ENCODE measurements at places on chromosomes 5 and 9. TPM values are rescaled to one million over a fixed set of nuclear protein-coding genes. Genes with fewer than 3 reads are reported as not detected.
A peak's percentile ranks its signal among the peaks of the same experiment; 100 is the strongest.

DNA sequence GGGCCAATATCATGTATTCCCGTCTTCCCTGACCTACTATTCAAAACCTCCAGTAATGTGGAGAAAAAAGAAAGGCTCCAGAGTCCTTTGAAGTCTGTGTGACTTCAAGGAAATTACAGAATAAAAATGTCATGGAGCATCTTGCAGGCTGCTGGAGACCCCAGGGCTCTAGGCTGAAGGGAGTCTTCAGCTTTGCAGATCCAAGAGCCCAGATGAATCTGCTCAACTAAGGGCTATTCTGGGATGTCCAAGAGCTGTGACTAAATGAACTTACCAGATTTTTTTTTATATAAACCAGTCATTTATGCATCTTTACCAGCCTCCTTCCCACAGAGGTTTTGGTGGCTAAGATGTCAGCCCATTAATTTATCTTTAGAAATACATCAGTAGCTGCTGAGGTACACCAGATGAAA, 167.3 kb downstream of the MUSK start:
- no peak for DNase-seq

GRCh38 chr5:136619556-136619955, 254.2 kb upstream of the TRPC7 start:
- no peak for DNase-seq

- no peak for DNase-seq
Measured at GRCh38 chr9:38286766-38287165, 105.7 kb upstream of the ALDH1B1 start.

GRCh38 chr9:75186767-75187380, 98.6 kb downstream of the OSTF1 start:
- no peak for DNase-seq

DNA sequence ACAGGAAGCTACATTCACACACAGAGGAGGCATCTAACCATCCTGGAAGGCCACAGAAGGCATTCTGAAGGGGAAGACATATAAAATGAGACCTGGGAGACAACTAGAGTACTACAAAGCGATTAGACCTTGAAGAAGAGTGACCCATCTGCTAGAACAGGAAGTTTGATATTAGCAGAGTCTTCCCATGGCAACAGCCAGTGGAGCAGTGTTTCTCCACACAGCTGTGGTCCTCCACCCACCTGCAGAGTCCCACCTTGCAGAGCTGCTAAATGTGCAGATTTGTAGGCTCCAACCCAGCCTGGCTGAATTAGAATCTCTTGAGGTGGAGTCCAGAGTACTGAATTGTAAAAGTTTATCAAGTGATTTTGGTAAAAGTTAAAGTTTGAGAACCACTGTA, 267.0 kb downstream of the CETN3 start:
- no peak for DNase-seq

GRCh38 chr5:36724467-36725332, 118.3 kb downstream of the SLC1A3 start:
- peak; percentile 86 for DNase-seq

DNA sequence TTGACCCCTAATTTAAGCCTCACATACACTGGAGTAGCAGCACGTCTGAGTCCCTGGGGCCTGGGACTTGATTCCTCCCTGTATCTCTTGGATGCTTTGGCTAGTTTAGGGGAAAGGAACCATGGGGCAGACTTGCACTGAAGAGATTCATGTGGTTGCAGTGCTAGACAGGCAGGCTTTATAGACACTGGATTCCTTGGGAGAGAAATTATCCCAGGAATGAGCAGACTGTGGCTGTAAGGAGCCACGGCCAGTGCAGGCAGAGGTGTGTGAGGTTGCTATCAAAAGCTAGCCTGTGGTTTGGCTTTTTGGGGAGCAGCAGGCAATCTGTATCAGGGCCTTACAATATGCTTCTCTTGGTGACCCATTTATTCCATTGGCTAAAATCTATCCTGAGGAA, 20.5 kb upstream of the PITX1 start:
- no peak for DNase-seq

DNA sequence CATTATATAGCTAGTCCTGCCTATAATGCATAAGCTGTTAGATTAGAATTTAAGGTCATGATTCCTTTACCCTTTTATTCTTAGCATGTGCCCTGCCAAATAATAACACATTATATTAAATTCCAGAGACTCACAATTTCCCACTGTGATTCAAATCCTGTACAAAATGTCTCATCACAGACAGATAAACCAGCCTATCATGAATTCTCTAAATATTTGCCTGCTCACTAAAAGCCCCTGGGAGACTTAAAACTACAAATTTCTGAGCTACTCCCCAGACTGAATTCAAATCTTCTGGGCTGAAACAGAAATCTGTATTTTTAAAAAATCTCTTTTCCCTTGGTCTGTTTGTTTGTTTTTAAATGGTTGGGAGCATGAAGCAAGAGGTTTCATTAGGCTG, 32.7 kb downstream of the GAPT start:
- no peak for DNase-seq

DNA sequence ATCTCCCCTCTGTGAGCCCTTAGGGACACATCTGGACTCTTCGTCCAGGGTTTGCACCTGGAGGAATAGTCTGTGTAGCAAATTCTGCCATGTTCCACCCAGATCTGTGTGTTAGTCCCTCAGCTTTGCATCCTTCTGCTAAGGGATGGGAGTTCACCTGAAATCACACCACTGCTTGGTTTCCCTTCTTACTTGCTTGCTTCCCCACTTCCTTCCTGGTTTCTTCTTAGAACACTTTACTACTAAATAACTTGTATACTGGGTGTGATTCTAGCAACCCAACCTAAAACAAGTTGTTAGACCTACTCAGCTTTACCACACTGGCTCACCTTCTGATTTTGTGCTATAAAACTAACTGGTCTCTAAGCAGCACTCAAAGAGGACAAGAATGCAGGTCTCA, 202.6 kb upstream of the MAP3K1 start:
- DNase-seq: no peak

GRCh38 chr5:178350361-178351220, 118.0 kb upstream of the PHYKPL start:
- no peak for DNase-seq

DNA sequence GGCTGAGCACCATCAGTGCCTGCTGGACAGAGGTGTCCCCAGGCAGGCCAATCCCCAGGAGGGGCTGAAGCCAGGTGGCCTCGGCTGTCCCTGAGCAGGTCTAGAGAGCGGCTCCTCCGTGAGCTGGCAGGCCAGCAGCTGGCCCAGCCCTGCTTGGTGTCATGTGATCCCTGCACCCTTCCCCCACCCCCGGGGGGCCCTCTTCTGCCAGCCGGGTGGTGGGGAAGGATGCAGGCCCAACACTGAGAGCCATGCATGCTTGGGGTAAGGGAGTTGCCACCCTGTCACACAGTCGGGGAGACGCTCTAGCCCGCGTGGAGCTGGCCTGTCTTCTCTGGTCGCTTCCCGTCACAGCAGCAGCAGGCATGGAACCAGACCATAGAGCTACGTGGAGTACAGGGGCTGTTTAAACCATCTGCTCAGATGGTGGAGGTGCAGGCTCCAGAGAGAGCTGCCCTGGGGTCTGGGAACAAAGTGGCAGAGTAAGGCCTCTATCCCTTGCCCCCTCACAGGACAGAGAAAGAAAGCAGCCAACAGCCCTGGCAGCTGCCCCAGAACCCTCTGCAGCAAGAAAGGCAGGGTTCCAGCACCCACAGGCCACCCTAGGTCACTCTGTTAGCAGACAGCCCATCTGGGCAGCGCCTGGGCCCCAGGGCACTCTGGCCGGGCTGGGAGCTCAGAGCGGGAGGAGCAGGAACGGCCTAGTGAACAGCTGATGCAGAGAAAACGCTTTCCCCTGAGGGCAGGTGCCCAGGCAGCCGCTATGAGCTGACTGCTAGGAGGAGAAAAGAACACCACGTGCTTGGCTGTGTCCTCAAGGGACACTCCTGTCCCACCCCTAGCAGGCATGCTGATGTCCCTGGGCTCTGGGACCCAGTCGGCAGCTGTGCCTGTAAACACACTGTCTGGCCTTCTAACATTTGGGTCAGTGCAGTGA, 6.8 kb downstream of the RALGDS start:
- DNase-seq: peak; percentile 69

DNA sequence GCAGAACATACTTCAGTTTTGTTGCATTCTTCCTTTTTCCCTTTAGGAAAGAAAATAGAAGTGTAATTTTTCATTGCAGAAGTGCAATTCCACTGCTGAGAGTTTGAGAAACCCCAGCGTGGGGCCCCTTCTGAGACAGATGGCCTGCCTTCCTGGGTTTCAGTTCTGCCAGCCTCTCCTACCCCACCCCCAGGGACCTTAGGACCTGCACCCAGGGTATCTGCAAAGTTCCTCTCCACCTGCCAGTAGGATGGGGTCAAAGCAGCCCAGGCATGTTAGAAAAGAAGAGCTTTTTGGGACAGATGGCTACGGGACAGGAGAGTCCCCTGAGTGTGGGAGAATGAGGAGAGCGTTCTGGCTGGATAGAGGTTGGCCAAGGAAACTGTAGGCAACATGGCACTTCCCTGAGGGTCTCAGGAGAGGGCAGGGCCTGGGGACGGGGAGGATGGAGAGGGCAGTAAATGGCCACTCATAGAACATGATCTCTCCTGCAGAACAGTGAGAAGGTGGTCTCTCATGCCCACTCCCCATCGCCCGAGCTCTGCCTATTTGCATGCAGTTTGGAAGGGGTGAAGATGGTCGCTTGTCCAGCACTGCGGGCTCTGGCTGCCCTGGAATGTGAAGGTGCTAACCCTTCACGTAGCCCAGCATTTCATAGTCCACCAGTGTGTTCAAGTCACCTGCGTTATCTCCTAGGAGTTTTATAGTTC, at the start of gene TIFAB:
Gene TIFAB, minus strand, starts transcription at position 31 of the 710 bp plus-strand sequence. CDS start 2,412 bp downstream, outside the sequence.
- DNase-seq: peak; percentile 11

- no peak for DNase-seq
Measured at GRCh38 chr5:50553560-50553984, 112.5 kb upstream of the EMB start.

DNA sequence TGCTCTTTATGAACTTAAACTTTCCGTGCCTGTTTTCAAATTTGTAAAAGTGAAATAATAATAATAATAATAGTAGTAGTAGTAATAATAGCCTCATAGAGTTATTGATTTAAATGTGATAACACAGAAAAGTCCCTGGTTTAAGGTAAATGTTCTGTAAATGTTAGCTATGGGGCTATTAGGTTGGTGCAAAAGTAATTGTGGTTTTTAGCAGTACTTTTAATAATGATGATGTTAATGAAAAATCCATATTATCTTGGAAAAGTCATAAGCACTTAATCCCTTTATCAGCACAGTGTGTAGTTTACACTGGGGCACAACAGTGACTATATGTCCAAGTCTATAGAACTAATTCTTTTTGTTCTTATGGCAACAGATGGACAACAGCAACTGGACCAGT, at the start of gene OR1Q1:
Gene OR1Q1, plus strand, starts transcription at position 377 of the 400 bp plus-strand sequence. Its CDS starts 0 bp downstream, at position 377.
- no peak for DNase-seq

- DNase-seq: no peak
Measured at GRCh38 chr9:124078641-124079040, 67.1 kb downstream of the LHX2 start.

GRCh38 chr5:74152136-74152535, 488.4 kb downstream of the ENC1 start:
- no peak for DNase-seq

- no peak for DNase-seq
Measured at GRCh38 chr9:135850737-135851136, 56.6 kb downstream of the CAMSAP1 start.

DNA sequence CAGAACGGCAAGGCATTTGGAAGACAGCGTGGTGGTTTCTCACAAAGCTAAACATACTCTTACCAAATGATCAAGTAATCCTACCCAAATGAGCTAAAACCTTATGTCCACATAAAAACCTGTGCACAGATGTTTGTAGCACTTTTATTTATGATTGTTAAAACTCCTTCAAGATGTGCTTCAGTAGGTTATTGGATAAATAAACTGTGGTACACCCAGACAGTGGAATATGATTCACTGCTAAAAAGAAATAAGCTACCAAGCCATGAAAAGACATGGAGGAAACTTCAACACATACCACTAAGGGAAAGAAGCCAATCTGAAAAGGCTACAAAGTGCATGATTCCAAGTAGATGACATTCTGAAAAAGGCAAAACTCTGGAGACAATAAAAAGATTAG, 94.2 kb downstream of the FOXD1 start:
- DNase-seq: no peak

- no peak for DNase-seq
Measured at GRCh38 chr5:149297340-149298025, 25.8 kb downstream of the AFAP1L1 start.

DNA sequence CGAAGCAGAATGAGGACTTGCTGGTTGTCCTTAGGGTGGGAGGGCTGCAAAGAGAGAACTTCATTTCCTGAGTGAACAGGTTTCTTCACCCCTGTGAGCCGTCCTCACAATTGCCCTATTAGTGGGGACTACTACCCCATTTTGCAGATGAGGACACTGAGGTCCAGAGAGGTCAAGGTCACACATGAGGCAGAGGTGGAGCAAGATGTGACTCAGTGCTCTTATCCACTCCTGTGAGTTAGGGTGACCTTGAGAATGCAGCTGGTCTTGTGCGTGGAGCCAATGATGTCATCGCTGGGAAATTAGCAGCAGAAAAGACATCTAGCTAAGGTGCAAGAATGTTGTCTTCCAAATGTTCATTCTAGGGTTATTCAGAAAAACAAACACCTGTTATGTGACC, 26.9 kb downstream of the GPRIN1 start:
- DNase-seq: no peak

GRCh38 chr9:98080326-98080725, 23.8 kb downstream of the NANS start:
- DNase-seq: no peak

DNA sequence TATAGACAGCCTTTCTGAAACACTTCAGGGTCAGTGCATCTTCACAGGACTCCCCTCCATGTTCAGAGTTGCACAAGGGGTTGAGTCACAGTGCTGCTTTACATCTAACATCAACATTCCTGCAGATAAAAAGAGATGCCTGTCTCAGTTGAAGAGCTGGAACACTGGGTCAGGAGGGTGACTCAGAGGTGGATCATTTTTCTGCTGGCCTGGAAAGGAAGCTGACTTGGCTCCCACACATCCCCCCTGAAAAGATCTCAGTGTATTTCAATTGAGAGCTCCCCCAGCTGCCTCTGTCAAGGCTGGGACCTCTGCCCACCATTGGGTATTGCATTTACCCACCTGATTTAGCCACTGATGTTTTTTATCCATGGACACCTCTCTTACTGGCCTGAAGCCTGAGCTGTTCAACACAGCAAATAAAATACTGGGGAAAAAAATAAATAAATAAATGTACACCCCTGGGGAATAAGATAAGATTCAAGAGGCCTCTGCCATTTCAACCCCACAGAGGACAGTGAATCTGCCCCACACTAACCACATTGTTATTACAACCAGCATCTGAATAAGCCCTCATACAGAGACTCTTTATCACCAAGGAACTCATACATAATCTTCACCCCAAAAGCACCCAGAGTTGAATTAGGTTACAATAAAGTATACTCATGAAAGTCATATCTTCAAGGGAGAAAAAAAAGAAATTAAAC, 716.4 kb downstream of the SEMA5A start:
- no peak for DNase-seq

TCF7 gene
- 11.8 TPM for total RNA-seq

PAEP gene
- total RNA-seq: not detected

FOXD4L5 gene
- 0.27 TPM for total RNA-seq

TMEM171 gene
- 73.9 TPM for total RNA-seq
